ENCODE measurements at places on chromosomes 4 and X. TPM values are rescaled to one million over a fixed set of nuclear protein-coding genes. Genes with fewer than 3 reads are reported as not detected.

The AMTN gene
- total RNA-seq, result not detected

The WDFY3 gene
- 205 TPM for total RNA-seq

The SSX2B gene
- total RNA-seq, result not detected

The PCDH7 gene
- total RNA-seq, result 84.9 TPM

The TENM3 gene
- 88.6 TPM for total RNA-seq

The FAM184B gene
- total RNA-seq, result 20.3 TPM

The STOX2 gene
- 40.6 TPM for total RNA-seq

The SLC2A9 gene
- 6.4 TPM for total RNA-seq

The F8 gene
- total RNA-seq, result 5.9 TPM

The APELA gene
- 2.7 TPM for total RNA-seq

The TLR10 gene
- total RNA-seq, result 0.71 TPM

The CLDN22 gene
- not detected for total RNA-seq

The EXOC1L gene
- not detected for total RNA-seq

The TBC1D8B gene
- total RNA-seq, result 18.3 TPM

The MSL3 gene
- total RNA-seq, result 23.5 TPM

The VGLL1 gene
- total RNA-seq, result 1.1 TPM

The SPATA4 gene
- 0.93 TPM for total RNA-seq

The SSX4B gene
- total RNA-seq, result not detected

All from camera-type eye (tissue), 1 donor.